Activated T-cell treated with anti-CD3 and anti-CD28 coated beads, Interleukin-2, amount 50 U/mL, for 72 hours (primary cell): ENCODE measurements at places on chromosomes 5 and 9. TPM values are rescaled to one million over a fixed set of nuclear protein-coding genes. Genes with fewer than 3 reads are reported as not detected.

Gene C7
- total RNA-seq, result not detected

Gene CCIN
- total RNA-seq, result not detected

Gene TAS2R1
- total RNA-seq, result not detected

Gene SLC4A9
- total RNA-seq, result 0.07 TPM

Gene DNM1
- total RNA-seq, result 0.86 TPM

Gene TXNDC8
- not detected for total RNA-seq

Gene GDF9
- total RNA-seq, result 1.9 TPM

Gene LTC4S
- total RNA-seq, result 1.5 TPM

Gene IFNA16
- total RNA-seq, result not detected

Gene NPR3
- total RNA-seq, result 0.24 TPM

Gene ADGRD2
- not detected for total RNA-seq

Gene SPOCK1
- total RNA-seq, result not detected

Gene ZNF367
- 24.7 TPM for total RNA-seq

Gene CD72
- total RNA-seq, result 31.9 TPM

Gene SMIM33
- total RNA-seq, result 0.35 TPM

Gene CER1
- total RNA-seq, result not detected

Gene IFNA2
- total RNA-seq, result not detected

Gene DYNC2I2
- total RNA-seq, result 27.1 TPM

Gene PDCD1LG2
- total RNA-seq, result 1.3 TPM

Gene PCDHGA6
- total RNA-seq, result 0.16 TPM

Gene SPATA9
- total RNA-seq, result 0.36 TPM

Gene IL9
- 2.6 TPM for total RNA-seq

Gene SPATA31A3
- total RNA-seq, result not detected

Gene CYSRT1
- total RNA-seq, result 1.0 TPM

Gene SLC36A2
- total RNA-seq, result not detected

Gene CARTPT
- not detected for total RNA-seq

Gene FBN2
- 0.05 TPM for total RNA-seq

Gene ATP6V1G1
- total RNA-seq, result 37.3 TPM

Gene IL13
- 8.0 TPM for total RNA-seq

Gene NDOR1
- 43.3 TPM for total RNA-seq

Gene SMIM32
- not detected for total RNA-seq

Gene ELP1
- total RNA-seq, result 39.5 TPM

Gene HRH2
- total RNA-seq, result 18.4 TPM

Gene FBXW2
- 72.6 TPM for total RNA-seq
